Activated CD8-positive, alpha-beta memory T cell treated with anti-CD3 and anti-CD28 coated beads for 24 hours (primary cell): ENCODE measurements at places on chromosomes 4 and X.

DNA sequence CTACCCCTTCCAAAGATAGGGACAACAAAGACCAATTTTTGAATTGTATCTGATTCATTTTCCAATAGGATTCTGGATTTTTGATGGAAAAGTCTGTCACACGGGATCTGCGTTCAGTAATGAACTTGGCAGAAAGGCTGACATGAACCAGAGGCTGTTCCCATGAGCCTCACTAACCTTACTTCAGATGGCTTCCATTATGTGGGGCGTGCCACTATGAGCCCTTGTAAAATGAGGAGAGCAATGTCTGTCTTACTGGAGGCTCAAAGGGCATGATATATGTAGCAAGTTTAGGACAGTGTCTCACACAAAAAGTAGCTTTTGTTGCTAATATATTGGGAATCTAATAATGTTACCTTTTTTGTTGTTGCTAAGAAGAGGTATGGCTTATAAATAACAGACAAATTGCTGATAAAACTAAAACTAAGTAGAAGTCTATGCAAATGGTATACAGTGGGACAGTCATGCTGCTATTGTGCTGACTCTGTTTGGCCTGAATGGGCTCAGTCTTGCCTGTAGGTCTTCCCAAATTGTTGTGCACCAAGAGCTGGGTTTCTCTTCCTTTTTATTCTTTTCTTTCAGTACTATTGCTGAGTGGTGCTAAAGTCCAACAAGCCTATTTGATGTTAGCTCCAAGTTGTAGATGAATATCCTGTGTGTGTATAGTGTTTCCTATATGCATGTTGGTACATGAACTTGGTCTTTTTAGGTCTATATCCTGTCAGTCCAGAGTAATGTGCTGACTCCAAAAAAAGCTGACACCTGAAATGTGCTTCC is 132.1 kb downstream of the SPRY1 start:
- no peak for DNase-seq

DNA sequence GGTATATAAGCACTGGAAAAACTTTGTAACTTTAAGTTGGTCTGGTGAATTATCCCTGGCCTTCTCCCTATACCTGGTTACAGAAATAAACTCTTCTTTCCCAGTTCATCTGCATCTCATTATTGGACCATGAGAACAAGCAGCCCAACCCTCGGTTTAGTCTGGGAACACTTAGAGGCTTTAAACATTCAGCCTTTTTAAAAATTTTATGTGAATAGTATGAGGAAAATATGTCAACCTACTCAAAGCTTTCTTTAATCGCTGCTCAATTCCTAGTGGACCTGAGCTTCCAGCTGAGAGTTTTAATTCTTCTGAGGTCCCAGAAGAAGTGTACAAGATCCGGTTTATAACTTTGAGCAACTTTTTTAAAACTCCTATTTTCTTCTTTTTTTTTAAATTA is 358.6 kb upstream of the NOCT start:
- DNase-seq: no peak

DNA sequence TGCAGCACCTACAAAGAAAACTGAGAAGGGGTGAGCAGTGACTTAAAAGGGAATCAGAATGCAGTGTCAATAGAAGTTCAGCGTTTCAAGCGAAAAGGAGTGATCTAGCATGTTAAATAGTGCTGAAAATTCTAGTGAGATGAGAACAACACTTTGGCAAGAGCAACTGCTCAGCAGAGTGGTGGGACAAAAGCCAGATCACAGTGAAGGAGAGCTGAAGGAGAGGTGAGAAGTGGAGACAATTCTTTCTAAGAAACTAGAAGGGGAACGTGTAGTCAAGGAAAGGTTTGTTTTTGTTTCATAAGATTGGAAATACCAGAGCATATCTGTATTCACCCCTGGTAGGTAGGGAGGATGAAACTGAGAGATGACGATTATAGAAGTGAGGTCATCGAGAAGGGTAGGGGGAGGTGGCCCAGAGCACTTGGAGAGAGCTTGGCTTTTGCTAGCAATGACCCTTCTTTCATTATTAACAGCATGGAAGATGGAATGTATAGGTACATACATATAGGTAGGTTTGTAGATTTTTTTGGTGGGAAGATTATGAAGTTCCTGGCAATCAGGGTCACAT is 33.7 kb downstream of the SRPX2 start:
- no peak for DNase-seq

DNA sequence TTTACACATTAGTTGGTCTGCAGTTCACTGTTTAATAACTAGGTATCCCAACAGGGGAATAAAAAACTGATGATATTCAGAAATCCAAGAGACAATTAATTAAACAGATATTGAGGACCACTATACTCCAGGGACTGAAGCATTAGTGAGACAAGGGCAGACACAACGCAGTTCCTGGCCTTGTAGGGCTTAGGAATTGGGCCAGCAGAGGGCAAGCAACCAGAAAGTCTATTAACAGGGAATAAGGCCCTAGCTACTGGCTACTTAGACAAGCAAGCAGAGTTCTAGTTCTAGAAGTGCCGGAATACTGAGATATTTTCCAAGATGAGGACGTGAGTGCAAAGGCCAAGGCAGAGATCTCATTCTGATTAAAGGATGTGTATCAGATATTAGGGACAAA is 58.6 kb upstream of the ADGRA3 start:
- no peak for DNase-seq

GRCh38 chrX:139222511-139223200 is 307.9 kb upstream of the F9 start:
- DNase-seq: no peak

DNA sequence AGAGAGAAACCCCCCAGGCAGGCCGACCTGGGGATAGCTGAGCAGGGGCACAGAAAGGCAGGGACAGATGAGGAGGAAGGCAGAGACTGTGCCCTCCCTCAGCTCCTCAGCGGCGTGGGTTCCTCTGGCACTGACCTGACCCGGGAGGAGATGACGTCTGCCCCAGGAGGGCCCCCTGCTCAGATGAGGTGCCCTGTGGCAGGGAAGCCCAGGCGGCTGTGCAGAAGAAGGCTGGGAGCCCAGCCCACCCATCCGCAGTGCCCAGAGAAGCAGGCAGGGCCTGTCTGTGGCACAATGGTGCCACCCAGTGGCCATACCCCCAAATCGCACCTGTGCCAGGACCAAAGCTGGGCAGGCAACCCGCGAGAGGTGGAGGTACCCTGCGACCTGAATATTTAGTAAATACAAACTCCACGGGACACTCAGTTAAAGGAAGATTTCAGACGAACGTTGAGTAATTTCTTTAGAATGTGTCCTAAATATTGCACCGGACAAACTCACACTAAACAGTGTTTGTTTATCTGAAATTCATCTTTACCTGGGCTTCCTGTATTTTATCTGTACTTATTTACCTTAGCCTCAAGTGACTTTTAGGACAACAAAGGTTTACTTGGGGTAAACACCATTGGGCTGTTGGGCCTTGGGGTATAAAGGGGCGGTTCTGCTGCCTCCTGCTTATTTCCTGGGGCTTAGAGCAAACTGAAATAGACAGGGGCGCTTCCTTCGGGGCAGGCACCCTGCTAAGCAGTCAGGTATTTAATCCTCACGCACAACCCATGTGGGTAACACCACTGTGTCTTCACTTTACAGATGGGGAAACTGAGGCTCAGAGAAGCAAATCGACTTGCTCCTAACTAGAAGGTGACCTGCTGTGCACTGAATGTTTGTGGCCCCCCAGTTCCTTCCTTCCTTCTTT is 46.5 kb upstream of the HMX1 start:
- peak; percentile 89 for DNase-seq

- no peak for DNase-seq
These were observed 11.2 kb downstream of the IGFBP7 start for GRCh38 chr4:57098941-57099340.

GRCh38 chr4:71533121-71533520 is 194.3 kb downstream of the SLC4A4 start:
- DNase-seq: no peak

- DNase-seq: no peak
These were observed 216.4 kb downstream of the CHIC2 start for GRCh38 chr4:53847965-53848364.

GRCh38 chr4:157217708-157218107 is 2.8 kb upstream of the GRIA2 start:
- DNase-seq: no peak

DNA sequence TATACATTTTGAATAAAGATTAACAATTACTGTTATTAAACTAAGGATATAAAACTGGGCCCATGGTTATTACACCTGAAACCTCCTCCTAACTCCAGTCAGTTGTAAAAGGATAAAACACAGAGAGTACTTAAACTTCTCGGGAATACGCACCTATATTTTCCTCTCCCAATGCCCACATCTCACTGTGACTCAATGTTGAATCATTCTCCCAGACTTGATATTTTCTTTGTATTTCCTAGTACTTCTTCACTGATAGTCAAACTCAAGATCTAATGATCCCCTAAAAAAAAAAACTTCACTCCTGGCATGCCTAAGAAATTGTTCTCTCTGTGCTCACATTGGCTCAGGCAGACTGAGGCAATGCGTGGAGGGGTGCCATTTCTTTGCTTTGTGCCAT is 212.5 kb upstream of the DKK2 start:
- no peak for DNase-seq

DNA sequence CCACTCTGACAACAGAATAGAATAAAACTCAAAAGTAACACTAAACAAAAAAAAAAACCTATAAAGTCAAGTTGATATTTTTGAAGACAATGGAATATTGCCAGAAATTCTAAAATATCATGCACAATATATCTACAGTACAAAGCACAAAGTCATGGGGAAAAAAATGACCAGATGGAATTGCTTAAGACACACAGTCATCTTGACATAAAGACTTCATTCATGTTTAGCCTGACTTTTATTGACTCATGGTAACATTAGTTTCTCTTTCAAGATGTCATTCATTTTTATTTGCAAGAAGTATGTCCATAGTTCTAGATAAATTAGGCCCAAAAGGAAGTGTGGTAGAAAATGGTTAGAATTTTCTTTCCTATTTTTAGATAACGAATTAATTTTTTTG is 259.1 kb downstream of the CAMK2D start:
- DNase-seq: no peak

- no peak for DNase-seq
These were observed 25.6 kb downstream of the SPRY1 start for GRCh38 chr4:123421937-123422781.

- no peak for DNase-seq
These were observed 5.3 kb downstream of the DIAPH2 start for GRCh38 chrX:96689991-96690390.

DNA sequence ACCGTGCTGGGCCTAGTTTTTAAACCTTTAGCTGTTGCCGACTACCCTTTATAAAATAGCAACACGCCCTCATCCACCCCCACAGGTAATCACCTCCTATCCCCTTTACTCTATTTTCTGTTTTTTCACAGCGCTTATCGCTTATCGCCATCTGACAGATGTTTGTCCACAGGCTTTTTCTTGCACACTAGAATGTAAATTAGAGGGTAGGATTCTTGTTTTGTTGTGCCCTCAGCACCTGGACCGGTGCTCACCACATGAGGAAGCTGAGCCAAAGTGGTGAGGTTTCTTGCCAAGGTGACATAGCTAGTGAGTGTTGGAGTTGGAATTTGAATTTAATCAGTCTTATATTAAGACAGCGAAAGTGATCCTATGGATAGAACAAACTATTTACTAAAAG is 2.9 kb upstream of the RBBP7 start:
- DNase-seq: no peak

DNA sequence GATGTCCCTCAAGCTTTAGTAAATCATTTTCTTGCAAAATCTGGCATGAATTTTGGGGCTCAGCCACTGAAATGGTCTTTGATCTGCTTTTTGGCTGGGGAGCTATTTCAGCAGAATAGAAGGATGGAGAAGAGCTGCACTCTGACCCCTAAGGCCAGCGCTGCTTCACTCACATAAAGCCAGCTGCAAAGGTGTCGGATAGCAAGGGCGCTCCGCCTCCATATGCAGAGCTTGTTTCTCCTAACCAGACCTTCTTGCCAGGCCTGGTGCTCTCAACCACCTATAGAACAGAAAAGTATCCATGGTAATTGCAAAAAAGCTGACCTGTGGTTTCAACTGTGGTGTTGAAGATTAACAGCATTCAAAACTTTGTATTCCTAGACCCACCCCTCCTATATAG is 24.1 kb upstream of the COQ2 start:
- DNase-seq: no peak

DNA sequence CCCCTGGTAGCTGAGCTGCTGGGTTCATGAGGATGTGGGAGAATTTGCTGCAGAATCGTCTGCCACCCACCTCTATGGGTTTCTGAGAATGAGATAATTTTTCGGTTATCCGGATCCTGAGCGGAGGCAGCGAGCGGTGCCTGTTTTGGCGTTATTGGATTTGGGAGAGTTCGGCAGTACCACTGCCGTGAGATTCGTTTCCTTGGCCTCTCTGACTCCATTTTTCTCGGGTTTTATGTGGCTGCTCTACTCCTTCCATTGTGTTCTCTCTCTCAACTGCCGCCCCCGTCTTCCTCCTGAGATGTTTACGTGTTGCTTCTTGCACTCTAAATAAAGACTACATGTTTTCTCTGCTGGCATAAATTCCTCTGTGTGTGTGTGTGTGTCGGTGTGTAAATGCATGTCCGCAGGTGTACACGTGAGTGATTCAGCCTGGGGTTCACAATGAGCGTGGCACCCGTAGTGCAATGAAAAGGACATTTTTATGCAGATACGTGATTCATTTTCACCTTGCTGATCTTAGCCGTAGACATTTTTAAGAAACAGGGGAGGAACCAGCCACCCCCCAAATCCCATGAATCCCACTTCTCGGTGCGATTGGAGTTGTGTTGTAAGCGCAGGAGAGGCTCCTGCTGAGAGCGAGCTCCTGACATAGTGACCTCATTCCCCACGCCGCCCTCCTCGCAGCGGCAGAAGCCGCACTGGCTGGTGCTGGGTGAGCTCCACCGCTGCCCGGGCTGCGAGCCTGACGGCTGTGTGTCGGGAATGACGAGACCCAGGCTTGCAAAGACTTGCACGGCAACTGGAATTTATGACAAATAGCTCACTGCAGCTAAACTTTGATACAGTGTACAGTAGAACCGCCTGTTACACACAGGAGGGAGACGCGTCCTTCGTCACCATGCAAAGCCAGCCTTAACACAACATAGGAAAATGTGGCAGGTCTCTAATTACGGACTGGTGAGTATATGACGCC is 82.2 kb downstream of the STOX2 start:
- DNase-seq: no peak

GRCh38 chrX:46837558-46838485 is 979 bp downstream of the RP2 start:
- DNase-seq: no peak

GRCh38 chrX:119655125-119655524 is 37.8 kb downstream of the SEPTIN6 start:
- DNase-seq: peak; percentile 74

GRCh38 chrX:85977218-85977617 is 70.1 kb downstream of the CHM start:
- no peak for DNase-seq
